ENCODE measurements at places on chromosomes 6 and 20. TPM values are rescaled to one million over a fixed set of nuclear protein-coding genes. Genes with fewer than 3 reads are reported as not detected.

DNA sequence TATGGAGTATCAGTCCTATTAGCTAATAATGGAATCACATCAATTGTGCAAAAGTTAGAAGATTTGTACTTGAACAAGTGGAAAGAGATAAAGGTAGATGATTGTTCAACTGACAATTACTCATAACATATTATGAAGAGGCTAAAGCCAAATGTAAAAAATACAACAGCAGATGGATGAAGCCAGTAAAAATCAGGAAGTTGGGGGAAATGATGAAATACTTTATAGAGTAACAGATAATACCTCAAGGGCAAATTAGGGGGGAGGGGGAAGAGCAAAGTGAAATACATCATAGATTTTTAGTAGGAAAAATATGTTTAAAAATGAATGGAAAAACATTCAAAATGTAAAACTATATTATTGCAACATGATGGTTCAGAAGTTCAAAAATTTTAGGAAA, 114.0 kb downstream of the PDSS2 start:
- H3K27me3 ChIP-seq = no peaks in the 10 kb centered on the region
- H3K4me1 ChIP-seq = peaks cover 3% of the 10 kb centered on the region
- H3K4me3 ChIP-seq = no peak overlapping the region
- no peaks in the 10 kb centered on the region for H3K36me3 ChIP-seq

The HAO1 gene
- total RNA-seq = not detected

DNA sequence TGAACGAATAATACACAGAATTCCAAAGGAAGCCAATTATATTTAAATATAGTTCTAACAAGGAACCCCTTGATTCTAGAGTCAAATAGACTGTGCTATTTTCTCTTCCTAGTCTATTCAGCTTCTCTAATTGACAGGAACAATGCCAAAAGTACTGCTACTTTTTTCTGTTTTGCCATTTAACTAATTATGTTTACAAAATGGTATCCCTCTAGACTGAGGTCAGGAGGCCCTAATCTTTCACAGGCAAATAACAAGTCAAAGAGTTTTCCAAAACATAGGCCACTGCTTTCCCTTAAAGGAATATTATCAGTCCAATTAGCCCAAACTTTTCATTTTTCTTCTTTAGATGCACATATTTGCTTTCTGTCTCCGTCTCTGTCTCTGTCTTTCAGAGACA, 539.3 kb downstream of the RFPL4B start:
- no peak overlapping the region for H3K4me3 ChIP-seq
- no peak for DNase-seq
- no peak overlapping the region for H3K27ac ChIP-seq
- no peaks in the 10 kb centered on the region for H3K36me3 ChIP-seq
- no peaks in the 10 kb centered on the region for H3K4me1 ChIP-seq

The PAQR8 gene
- 9.0 TPM for total RNA-seq

The LHFPL5 gene
- not detected for total RNA-seq

DNA sequence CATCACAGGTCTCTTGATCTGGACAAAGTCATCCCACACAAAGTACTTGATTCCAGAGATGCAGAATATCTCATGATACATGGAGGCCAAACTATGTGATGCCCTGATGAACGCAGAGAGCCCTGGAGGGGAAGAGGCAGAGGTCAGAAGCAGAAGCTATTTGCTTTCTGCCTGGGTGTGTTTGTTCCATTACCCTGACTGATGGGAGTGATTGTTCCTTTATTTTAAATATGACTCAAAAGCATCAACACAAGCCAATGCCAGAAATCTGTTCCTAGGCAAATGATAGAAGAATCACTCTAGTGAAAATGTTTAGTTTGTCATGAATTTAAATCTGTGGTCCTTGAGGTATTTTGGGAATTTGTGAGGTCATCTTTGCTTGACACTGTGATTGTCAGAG, 54.7 kb upstream of the GGTLC1 start:
- no peak for DNase-seq
- no peak overlapping the region for H3K4me3 ChIP-seq

The DUSP15 gene
- not detected for total RNA-seq

DNA sequence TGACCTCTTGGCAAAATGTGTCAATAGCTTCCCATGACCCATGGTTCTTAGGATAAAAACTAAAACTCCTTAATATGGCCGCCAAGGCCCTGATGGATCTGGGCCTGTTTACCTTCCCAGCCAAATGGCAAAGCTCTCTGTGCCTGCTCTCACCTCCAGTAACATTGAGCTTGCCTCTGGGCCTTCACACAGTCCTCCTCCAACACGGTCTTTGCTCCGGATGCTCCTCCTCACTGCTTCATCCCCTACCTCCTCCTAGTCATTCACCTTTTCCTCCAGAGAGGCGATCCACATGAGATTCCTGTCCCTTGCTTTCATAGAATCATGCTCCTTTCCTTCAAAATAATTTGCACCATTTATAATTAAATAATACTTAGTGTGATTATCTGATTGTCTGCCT, 172.3 kb upstream of the AFDN start:
- no peak overlapping the region for H3K27ac ChIP-seq
- H3K27me3 ChIP-seq = peaks cover 6% of the 10 kb centered on the region
- no peak for DNase-seq
- H3K4me3 ChIP-seq = no peak overlapping the region

DNA sequence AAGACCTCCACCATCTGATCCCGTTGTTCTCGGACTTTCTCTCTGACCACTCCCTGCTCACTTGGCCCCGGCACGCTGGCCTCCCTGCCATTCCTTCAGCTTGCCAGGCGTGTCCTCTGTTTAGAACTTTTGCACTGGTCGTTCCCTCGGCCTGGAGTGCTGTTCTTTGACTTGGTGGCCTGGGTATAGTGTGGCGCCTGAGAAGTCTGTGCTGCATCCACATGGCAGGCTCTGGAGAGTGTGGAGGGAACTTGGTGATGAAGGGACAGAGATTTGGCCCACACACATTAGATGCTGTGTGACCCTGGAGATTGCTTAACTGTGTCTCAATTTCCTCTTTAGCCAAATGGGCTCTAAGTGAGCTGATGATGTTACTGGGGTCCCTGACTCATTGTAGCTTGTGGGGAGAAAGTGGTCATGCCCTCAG, 13.0 kb upstream of the TGM2 start:
- H3K4me3 ChIP-seq = no peak overlapping the region
- no peaks in the 10 kb centered on the region for H3K4me1 ChIP-seq

The CDH22 gene
- not detected for total RNA-seq

DNA sequence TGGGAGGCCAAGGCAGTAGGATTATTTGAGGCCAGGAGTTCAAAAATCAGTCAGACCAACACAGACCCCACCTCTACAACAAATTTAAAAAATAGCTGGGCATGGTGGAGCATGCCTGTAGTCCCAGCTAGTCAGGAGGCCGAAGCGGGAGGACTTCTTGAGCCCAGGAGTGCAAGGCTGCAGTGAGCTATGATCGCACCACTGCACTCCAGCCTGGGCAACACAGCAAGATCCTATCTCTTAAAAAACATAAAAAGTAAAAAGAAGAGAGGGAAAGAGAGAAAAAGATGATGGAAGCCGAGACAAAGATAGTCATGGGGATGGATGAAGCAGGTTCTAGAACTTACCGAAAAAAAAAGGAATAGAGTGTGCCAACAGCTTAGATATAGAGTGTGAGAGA, 25.8 kb upstream of the RPP40 start:
- H3K27ac ChIP-seq = no peak overlapping the region
- no peak overlapping the region for H3K4me3 ChIP-seq
- H3K36me3 ChIP-seq = no peaks in the 10 kb centered on the region
- H3K4me1 ChIP-seq = peaks cover 15% of the 10 kb centered on the region
- peaks cover 4% of the 10 kb centered on the region for H3K27me3 ChIP-seq
- no peak for DNase-seq
